ENCODE measurements at places on chromosomes 12 and 14.

DNA sequence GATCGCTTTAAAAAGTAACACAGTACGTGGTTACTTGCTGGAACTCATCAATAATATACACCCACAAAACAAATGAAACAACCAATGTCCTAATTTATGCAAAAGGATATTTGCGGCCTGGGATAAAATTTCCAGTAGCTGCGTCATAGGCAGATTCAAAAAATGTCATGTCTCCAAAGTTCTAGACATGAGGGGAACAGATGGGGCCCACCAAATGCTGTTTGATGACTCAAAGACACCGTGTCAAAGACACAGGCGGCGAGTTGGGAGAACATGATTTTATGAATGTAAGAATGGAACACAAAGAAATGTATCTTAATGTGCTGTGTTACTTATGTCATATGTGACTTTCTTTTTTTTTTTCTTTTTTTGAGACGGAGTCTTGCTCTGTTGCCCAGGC is 34.3 kb upstream of the NCOR2 start:
- DNase-seq = no peak

DNA sequence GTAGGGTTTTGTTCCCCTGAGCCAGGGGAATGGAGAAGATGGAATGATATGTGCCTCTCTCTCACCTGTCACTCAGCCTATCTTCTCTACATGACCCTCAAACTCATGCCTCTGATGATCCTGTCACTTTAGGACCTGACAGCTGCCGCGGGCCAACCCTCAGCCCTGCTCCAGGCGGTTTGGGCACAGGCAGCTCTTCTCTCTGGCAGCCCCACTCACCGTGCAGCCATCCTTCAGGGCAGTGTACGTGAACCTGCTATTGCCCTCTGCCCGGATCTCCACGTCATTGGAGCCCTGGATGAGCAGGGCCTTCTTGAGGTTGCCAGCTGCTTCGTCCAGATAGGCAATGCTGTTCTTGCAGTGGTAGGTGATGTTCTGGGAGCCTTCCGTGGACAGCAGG is 10.5 kb downstream of the TMEM106C start:
- no peak for DNase-seq

DNA sequence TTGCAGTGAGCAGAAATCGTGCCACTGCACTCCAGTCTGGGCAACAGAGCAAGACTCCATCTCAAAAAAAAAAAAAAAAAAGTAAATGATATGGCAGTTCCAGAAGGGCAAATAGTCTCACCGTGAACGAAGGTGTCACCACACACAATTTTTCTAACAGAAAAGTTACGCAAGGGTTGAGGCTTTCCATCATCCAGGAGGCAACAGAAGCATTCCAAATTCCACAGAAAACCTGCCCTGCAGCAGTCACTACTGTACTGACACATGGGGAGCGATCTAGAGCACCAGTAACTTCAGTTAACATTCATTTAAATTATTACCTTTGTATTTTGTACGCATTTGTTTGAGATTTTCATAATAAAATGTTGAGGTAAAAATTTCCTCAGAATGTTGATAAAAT is 24.8 kb downstream of the TMCC3 start:
- DNase-seq = no peak

DNA sequence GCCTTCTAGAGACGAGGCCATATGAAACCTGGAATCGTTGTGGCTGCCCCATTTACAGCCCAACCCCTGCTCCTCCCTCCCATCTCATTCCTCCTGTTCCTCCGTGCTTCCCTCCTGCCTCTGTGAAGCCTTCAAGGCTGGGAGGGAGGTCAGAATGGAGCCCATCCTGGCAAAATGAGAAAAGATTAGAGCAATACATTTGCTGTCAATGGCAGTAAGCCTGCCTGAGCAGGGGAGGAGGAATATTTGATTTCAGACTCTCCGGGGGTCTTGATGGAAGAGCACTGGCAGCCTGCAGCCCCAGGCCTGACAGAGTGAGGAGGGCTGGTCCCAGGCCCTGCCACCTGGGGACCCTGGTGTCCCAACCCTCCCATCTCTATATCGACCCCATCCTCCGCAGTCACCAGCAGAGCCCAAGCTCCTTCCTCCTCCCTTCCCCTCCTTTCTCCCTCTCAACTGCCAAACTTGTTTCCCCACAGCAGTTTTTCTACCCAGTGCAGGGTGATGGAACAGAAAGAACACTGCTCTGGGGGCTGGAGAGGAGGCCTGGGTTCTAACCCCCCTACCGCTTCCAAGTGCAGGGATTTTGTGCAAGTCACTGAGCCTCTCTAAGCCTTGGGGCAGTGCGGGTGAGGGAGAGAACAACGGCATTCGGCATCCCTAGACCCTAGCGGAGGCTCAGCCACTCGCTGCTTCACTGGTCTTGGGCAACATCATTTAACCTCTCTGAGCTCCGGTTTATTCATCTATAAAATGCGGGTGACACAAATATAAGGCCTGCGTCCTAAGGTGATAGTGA is 16.0 kb upstream of the RACGAP1 start:
- no peak for DNase-seq

GRCh38 chr12:50050410-50051098 is 6.8 kb upstream of the ASIC1 start:
- DNase-seq = no peak

GRCh38 chr14:103008126-103008525 is 49.2 kb downstream of the CDC42BPB start:
- no peak for DNase-seq

DNA sequence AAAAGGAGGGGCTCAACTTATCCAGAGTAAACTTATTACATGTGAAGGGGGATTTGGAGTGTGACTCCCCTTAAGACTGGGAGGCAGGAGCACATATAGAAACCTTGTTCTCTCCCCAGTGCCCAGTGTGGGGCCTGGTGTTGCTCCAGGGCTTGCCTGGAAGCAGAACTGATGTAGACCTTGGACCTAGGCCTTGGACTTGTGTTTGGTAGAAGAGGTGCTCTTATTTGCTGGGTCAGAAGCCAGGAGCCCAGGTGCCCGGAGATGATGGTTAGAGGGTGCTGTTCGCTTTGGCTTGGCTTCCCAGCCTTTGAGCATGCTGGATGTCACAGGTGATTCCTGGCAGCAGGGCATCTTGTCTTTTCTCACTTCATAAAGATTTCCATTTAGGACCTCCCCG is 110.4 kb downstream of the SMOC1 start:
- DNase-seq = no peak

DNA sequence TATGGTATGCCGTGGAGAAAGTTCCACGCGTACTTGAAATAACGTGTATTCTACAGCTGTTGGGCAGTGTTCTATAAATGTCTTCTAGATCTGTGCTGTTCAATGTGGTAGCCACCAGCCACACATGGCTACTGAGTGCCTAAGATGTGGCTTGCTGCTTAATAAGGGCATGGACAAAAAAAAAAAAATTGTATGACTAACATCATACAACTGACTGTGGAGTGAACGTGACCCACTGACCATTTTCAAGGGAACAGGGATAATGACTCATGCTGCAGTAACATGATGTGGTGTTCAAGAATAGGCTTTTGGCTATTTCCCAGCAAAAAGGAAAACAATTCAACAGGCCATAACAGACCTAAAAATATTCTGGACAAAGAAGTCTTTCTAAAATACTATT is 13.0 kb downstream of the ATG14 start:
- peak; percentile 94 for DNase-seq

DNA sequence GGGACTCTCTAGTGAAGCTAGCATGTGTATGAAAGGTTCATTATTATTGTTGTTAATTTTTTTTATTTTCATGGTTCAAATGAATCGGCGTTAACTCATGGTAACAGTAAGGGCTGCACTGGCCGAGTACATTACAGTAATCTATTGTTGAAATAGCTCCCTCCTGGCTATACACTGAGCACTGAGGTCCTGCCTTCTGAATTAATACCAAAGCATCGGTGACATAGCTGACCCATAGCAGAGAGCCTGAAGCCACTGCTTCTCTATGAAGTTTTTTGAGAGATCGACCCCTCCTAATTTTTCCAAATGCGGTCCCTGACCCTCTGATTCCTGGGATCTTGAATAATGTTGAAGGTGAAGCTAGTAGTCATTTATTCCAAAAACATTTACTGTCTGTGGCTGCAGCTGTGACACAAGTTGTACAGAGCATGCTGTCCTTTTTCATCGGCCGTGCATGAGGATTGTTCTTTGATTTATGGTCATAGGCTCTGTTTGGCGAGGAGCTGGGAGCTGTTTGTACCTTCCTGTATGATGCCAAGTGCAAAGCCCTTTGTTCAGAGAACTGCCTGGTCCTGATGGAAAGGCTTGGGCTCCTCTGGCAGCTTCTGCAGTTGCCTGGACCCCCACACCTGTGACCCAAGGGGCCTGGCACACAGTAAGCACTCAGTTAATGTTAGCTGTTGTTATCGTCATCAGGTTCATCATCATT is 486.5 kb downstream of the EGLN3 start:
- DNase-seq = no peak

DNA sequence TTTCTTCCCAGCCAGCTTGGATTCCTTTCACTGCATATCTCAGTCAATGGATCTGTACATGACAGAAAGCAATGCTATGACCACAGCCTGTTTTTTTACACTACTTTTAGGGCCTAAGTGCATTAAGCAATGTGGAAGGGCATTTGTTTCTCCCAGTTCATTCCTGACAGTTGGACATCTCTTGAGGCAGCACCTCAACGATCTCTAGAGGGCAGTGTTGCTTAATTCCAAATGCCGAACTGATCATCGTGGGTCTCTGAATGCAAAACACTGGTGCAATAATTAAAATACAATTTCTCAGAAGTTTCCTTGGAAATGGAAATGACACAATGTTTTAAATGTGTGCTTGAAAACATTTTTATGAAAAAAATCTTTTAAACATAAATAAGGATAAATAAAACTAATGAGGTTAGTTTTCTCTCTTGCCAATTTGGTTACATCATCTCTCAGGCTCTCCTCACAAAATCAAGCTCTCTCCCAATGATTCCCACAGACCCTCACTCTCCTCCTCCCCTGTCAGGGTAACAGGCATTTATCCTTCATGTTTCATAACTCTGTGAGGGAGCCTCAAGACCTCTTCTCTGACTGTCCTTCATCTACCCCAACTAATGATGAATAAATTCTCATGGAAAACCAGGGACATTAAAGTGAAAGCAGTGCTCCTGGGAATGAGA is 192.4 kb upstream of the SLC16A7 start:
- peak; percentile 83 for DNase-seq
